ENCODE measurements at places on chromosomes 2 and 18.

- no peak for DNase-seq
These were observed 2.0 kb upstream of the AQP4 start for GRCh38 chr18:26867471-26867870.

GRCh38 chr2:65059071-65059470 lies 2.9 kb downstream of the CEP68 start:
- no peak for DNase-seq

DNA sequence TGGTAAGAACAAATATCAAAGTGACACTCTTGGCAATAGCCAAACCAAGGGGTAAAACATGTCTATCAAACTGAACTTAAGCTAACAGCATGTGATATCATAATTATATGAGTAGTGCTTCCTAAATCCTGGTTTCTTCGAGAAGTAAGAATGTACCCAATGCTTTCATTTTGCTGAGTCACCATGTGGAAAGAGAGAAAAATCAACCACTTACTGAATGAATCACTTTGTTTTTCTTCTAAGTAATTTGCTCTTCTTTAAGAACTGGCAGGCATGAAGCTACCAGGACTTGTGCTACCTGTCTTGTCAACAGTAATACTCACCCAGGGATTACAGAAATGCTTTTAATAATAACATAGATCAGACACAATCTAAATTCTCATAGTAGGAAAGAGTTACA lies 19.0 kb upstream of the DUSP19 start:
- DNase-seq = no peak

GRCh38 chr18:11153097-11153496 lies 3.7 kb upstream of the PIEZO2 start:
- no peak for DNase-seq

DNA sequence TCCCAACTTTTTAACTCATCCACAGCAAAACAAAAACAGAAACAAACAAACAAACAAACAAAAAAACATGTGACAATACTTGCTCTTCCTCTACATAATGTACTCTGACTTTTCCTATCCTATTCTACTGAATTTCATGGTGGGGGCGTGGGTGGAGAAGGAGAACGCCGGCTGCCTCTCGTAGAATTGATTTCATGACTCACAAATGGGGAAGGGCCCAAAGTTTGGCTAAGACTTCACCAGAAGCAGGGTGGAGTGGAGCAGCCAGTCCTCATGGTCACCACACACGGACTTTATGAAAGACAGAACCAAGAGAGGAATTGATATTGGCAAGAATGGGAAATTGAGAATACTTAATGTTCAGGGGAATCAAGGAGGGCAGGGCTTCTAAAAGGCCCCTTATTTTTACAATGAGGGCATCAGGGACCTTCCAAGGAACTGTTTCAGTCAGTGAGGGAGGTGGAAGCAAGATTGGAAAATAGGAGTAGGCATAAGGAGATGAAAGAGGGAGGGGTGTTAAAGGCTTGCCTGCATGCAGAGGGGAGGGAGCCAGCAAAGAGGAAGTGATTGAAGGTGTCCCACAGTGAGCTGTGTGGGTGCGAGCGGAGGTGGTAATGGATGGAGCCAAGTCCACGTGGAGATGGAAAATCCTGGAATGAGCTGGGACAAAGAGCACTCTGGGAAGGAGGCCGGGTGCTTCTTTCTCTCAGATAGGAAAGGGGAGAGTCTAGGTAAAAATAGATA lies 27.9 kb downstream of the MARCHF4 start:
- no peak for DNase-seq

DNA sequence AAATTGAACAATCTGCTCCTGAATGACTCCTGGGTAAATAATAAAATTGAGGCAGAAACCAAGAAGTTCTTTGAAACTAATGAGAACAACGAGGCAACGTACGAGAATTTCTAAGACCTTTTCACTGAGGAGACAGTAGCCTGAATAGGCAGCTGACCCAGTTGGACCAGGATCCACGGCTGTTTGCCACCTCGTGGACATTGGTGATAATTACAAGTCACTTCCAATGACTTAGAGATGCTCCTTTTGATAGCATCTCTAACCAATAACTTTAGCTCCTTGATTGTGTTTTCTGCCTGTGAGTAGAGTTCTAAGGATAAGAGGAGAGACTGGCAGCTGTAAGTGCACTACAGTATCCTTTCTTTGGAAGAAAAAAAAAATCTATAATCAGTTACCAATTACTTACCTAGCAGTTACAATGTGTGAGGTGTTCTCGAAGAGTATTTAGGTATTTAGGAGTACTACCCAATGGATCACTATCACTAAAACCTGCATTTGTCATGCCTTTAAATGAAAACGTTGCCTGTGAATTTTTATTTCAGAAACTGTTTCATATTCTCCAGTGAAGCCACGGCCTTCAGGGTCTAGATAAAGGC lies 31.3 kb upstream of the CNTNAP5 start:
- no peak for DNase-seq

- no peak for DNase-seq
These were observed 56.0 kb upstream of the SLC14A2 start for GRCh38 chr18:45559258-45559657.

- DNase-seq = no peak
These were observed 35.3 kb downstream of the FRZB start for GRCh38 chr2:182831101-182831500.

DNA sequence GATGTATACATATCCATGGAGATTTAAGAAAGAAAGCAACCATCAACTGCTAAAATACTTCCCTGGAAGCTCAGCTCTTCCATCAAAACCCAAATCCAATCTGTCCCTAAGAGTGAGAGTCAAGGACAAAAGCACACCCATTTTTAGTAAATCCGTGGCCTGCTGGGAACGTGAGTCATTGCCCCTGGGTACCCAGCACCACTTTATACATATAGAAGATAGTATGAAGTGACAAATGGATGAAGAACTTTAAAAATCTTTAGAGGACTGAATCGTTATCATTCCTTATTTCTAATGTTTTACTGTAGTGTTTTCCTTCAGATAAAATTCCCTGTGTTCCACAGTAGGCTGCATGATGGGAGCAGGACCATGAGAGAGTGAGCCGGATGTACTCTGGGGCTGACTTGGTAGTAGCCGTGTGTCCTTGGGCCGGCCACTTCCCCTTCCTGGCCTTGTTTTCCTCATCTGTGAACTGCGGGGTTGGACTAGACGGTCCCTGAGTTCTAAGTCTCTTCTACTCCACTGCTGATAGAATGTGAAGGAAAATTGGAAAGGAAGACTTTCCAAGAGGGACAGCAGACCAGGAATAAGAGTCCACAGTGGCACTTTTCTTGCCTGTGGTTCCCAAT lies 28.5 kb upstream of the CEP68 start:
- DNase-seq = no peak

DNA sequence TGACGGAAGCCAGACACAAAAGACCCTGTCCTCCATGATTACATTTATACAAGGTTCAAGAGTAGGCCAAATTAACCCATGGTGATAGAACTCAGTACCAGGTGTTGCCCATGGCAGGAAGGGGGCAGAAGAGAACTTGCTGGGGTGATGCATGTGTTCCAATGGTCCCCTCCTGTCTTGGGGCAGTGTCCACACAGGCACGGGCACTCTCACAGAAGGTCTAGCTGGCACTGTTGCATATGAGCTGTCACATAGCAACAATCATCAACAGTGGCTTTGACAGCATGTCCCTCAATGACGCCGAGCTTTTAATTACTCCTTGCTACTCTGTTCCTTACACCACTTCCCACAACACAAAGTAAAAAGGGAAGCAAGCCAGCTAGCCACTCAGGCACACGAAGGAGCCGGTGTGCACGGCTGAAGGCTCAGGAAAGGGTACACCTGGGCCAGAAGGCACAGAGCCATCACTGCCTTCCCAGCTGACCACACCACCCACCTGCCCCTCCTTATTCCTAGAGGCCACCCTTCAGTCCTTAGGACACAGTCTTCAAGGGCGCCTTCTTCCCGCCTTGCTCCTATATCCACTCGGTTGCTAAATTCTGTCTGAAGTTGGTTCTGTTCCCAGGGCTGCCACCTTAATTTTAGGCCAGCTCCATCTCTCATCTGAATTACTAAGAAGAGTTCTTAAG lies 28.9 kb downstream of the RPL31 start:
- no peak for DNase-seq

DNA sequence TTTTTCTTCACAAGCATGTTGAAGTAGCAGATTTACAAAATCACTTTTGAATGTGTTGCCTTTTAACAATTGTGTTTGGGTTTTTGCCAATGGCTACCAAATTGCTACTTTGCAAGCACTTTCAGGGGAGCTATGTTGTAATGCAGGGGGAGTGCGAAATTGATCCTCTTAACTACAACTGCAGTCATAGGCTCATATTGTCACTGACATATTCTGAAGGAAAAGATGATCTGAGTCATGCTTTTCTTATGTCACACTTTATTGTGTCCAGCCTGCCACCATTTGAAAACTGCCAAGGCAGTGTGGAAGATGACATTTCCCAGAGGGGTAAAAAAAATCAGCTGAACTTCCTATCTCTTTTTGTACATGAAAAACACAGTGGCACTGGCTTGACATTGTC lies 74.9 kb downstream of the GPD2 start:
- DNase-seq = no peak

GRCh38 chr2:218895759-218896500 lies 15.3 kb downstream of the WNT10A start:
- DNase-seq = no peak

Measured in skin of body (tissue), 3 donors.